ENCODE measurements at places on chromosomes 16 and 17. TPM values are rescaled to one million over a fixed set of nuclear protein-coding genes. Genes with fewer than 3 reads are reported as not detected.

Gene KRTAP16-1
- polyA plus RNA-seq: not detected

Gene KREMEN2
- polyA plus RNA-seq: 1.1 TPM

Gene CCL2
- polyA plus RNA-seq: 2.3 TPM

Gene SMIM5
- 2.2 TPM for polyA plus RNA-seq

Gene ALOX15B
- polyA plus RNA-seq: 0.12 TPM

Gene CSH1
- not detected for polyA plus RNA-seq

Gene KRT20
- polyA plus RNA-seq: not detected

Gene C1QTNF1
- polyA plus RNA-seq: 16.9 TPM

Gene UNC13D
- polyA plus RNA-seq: 1.8 TPM

Gene CLEC19A
- not detected for polyA plus RNA-seq

Gene TMC8
- polyA plus RNA-seq: 0.92 TPM

Gene CACNG1
- polyA plus RNA-seq: 1.1 TPM

Gene KRT25
- polyA plus RNA-seq: not detected

Gene RSKR
- 2.7 TPM for polyA plus RNA-seq

Gene CES3
- polyA plus RNA-seq: 0.93 TPM

Gene TBC1D3H
- polyA plus RNA-seq: not detected

Gene ADAMTS18
- 3.7 TPM for polyA plus RNA-seq

Gene CCDC200
- not detected for polyA plus RNA-seq

Gene ABCC11
- 0.37 TPM for polyA plus RNA-seq

Gene BCAR1
- 76.8 TPM for polyA plus RNA-seq

Gene ZPBP2
- not detected for polyA plus RNA-seq

Gene B3GNT9
- 16.5 TPM for polyA plus RNA-seq

Gene ZSWIM7
- 55.9 TPM for polyA plus RNA-seq

Gene MT1E
- 112 TPM for polyA plus RNA-seq

Gene PHOSPHO1
- polyA plus RNA-seq: 1.8 TPM

Gene BCL6B
- polyA plus RNA-seq: 2.9 TPM

Gene CRHR1
- 4.1 TPM for polyA plus RNA-seq

Gene GALK1
- polyA plus RNA-seq: 26.8 TPM

Gene DEXI
- polyA plus RNA-seq: 71.5 TPM

Gene MYH2
- polyA plus RNA-seq: not detected

Gene UMOD
- not detected for polyA plus RNA-seq

Gene CD300C
- 0.36 TPM for polyA plus RNA-seq

Gene SCARF1
- 2.6 TPM for polyA plus RNA-seq

Gene ESRP2
- 1.8 TPM for polyA plus RNA-seq

Gene CLDN7
- polyA plus RNA-seq: 113 TPM

Gene JPH3
- polyA plus RNA-seq: 31.2 TPM

Measured in brain (organoid and tissue), 16 donors.